Hippocampal formation (tissue), 2 donors: ENCODE measurements at places on chromosomes 2 and 18.

DNA sequence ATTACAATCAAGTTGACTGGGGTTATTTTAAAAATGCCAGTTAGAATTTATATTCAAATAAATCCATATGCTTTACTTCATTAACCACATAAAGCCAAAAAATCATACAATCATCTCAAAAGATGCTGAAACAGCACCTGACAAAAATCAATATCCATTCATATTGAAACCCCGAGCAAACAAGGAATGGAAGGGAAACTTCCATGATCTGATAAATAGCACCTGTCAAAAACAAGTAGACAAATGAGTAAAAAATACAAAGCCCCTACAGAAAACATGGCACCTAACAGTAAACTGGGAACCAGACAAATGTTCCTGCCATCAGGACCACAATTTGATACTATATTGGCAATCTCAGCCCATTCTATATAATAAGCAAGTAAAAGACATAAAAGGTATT lies 227.5 kb downstream of the HDAC4 start:
- DNase-seq, result no peak

DNA sequence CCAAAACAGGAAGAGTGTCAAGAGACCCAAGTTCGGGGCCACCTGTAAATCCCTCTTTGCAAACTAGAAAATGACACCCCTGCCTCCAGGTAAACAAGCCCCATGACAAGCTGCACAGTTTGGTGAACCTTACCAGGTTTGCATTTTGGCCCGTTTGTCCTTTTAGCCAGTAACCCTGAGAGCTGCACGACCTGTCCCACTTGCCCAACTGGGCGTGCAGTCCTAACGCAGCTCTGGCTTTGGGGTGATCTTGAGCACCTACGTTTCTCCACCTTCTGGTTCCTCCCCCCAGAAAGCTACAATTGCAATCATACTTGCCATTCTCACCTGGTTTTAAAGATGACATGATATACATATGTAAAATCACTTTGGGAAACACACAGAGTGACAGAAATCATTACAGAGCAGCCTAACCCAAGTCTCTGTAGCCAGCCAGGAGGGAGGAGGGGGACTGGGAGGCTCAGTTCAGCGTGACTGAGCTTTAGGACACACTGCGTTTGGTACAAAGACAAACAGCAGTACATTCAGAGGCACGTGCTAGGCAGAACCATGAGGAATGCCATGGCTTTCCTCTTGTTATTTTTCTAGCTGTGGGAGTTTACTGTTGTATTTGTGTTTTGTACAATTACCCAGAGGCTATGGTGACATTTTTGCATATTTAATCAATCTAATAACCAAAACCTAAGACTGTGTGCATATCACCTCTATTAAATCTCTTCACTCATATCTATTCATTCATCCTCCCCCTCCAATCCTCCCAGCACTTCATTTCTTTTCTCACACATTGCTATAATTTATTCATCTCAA lies 304.0 kb downstream of the IRS1 start:
- no peak for DNase-seq

- DNase-seq, result no peak
Measured at GRCh38 chr2:167764772-167765341, 482.5 kb downstream of the STK39 start.

DNA sequence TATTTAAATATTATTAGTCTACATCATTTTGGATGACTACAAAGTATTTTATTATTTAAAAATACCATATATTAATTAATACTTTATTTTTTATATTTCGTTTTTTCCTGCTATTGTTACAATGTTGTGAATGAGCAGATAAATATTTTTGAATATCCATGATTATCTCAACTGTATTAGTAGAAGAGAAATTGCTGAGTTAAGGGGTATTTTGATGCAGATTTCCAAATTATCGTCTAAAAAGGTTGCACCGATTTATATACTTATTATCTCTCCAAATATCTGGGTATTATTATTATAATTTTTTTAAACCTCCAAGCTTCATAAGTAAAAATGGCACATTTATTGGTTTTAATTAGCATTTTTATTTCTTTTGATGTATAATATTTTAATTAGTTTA lies 8.9 kb upstream of the IL1RL1 start:
- no peak for DNase-seq

DNA sequence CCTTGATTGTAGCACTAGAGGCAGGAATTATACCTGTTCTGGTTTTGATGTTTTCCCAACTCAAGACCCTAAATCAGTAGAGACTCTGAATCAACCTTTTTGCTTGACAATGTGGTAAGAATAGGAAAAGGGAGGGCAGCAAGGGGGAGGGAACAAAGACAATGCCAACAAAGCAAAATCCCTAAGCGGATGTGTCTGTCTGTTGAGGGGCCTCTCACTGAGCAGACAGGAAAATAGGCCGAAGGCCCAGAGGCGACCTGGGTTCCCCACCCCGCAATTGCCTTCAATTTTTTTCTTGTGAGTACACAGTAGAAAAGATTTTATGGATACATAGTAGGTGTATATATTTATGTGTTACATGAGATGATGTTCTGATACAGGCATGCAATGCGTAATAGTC lies 75.6 kb downstream of the MAP4K4 start:
- no peak for DNase-seq

- DNase-seq, result no peak
Measured at GRCh38 chr2:47401789-47402554, 984 bp upstream of the MSH2 start.

GRCh38 chr2:237278568-237278967 lies 135.4 kb downstream of the COL6A3 start:
- DNase-seq, result no peak

GRCh38 chr2:121234791-121235190 lies 50.2 kb downstream of the TFCP2L1 start:
- no peak for DNase-seq

DNA sequence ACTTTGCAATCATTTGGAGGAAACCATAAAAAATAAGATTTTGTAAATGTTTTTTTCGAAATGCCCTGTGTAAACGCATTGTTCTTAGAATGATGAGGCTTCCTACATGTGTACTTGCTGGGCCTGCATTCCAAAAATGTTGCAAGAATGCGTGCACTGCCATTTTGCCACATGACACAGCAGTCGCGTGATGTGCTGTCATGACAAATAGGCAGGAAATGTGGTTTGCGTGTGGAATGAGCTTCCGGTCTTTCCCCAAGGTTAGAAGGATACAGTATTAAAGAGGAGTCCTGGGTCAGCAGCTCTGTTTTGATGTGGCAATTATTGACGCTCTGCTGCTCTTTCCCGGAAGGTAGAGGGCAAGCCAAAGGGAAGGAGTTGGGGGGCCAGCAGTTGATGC lies 18.1 kb upstream of the SERPINB2 start:
- no peak for DNase-seq

- DNase-seq, result no peak
Measured at GRCh38 chr18:5286525-5286924, 9.0 kb downstream of the ZBTB14 start.

DNA sequence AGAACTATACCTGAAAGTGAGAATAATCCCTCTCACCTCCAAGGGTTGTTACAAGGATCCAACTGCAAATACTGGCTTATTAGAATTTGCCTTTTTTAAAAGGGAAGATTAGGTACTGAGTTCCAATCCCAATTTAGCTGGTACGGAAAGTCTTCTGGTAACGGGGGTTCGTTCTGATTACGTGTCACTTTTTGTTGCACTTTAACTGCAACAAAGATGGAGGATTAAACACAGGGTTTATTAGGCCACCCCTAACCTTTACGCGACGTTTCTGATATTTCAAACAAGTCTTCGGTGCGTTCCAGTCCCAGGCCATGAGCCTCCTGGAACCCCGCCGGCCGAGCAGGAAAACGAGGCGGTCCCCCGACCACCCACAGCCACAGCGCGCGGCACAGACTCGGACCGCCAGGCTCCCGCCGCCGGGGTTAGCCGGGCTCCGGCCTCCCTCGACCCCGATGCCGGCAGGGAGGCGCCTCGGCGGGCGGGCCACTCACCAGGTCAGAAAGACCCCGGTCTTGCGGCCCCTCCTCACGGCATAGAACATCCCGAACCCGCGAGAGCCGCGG lies 411 bp downstream of the RNASEH1 start:
- DNase-seq, result no peak

GRCh38 chr2:177326005-177326404 lies 61.5 kb upstream of the NFE2L2 start:
- DNase-seq, result no peak

DNA sequence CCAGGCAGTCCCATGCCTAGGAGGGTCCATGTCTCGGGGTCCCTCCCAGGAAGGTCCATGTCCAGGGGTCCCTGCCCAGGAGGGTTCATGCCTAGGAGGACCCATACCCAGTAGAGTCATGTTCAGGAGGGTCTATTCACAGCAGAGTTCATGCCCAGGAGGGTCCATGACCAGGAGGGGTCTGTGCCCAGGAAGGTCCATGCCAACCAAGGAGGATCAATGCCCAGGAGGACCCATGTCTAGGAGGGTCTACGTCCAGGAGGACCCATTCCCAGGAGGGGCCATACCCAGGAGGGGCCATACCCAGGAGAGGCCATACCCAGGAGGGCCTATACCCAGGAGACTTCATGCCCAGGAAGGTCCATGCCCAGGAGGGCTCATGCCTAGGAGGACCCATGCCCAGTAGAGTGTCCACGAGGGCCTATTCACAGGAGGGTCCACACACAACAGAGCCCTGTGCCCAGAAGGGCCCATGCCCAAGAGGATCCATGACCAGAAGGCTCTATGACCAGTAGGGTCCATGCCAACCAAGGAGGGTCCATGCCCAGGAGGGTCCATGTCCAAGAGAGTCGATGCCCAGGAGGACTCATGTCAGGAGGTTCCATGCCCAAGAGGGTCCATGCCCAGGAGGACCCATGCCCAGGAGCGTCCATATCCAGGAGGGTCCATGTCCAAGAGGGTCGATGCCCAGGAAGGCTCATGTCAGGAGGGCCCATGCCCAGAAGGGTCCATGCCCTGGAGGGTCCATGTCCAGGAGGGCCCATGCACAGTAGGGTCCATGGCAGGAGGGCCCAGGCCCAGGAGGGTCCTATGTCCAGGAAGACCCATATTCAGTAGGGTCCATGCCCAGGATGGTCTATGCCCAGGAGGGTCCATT lies 10.1 kb downstream of the GPR35 start:
- no peak for DNase-seq

- DNase-seq, result no peak
Measured at GRCh38 chr2:55430211-55430975, 10.7 kb upstream of the CCDC88A start.

DNA sequence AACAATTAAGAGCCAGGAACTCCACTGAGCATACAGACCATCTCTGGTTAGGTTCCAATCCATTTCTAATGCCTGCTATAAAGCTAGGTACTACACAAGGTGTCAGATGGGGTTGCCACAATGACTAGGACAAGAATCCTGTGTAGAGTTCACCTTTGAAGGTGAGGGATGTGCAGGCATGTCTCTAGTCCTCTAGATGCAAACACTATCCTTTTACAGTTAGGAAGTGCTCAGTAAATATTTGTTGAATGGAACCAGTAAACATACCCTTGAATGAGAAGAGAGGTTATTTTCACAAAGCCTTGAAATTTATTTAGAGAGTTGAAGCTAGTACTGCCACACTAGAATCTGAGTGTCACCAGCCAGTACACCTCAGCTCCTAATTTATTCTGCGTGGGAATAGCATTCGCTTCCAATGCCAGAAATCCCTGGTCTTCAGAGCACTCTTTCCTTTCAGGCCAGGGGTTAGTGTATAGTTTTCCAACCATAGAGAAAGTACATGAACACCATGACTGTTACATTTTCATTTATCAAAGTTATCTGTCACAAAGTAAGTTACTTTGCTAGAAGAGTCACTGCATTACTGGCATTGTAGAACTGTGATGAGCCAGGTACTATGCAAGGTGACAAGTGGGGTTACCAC lies 48.3 kb downstream of the STAT1 start:
- no peak for DNase-seq

GRCh38 chr18:47594621-47595086 lies 335.8 kb downstream of the SMAD2 start:
- DNase-seq, result no peak

GRCh38 chr18:74413836-74414235 lies 43.3 kb downstream of the DIPK1C start:
- no peak for DNase-seq

DNA sequence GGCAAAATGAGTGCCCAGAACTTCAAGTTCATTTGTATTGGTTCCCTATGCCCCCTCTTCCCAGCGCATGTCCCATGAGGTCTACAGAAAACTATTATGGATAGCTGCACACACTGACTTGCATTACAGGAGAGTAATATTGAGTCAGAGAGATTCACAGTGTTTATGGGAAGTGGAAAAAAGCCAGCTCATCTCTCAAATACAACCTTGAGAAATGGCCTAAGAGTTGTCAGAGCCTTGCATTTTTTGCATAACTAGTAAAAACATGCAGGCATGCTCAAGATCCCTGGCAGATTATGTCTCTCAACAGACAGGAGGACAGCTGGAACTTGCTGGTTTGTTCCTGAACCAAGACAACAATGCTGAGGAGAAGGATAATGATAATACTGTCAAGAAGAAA lies 1292.8 kb downstream of the DSC3 start:
- no peak for DNase-seq

DNA sequence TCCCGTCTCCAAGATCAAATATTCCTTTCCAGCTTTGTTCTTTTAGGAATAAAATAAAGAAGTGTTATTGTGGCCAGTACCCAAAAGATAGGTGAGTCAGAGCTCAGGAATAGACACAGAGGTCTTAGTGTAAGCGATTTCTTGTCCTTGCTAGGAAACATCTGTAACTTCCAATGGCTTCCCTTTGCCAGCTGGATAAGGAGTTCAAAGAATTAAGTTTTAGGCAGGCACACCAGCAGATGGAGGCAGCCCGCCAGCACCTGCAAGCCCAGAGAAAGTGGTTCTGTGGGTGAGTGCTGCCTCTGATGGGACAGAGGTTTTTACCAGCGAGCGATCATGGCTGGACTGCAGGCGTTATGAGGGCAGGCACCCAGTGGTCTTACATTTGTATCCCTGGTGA lies 125.4 kb downstream of the MGAT5 start:
- no peak for DNase-seq

DNA sequence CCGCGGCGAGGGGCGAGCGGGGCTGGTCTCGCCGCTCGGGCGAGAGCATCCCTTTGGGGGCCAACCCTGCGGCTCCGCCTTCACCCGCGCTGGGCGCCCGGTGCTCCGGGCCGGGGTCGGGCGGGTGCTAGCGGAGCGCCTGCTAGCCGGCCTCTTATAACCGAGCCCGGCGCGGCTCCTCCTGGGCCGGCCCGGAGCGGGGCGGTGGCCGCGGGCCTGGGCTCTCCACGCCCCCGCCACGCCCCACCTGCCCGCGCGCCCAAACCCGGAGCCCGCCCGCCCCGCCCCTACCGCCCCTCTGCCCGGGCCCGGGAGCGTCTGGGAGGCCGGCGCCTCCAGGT lies at the start of gene FOXI3:
Gene FOXI3 (minus strand): TSS at position 129 of the 341 bp plus-strand sequence. CDS start 158 bp downstream, outside the sequence.
- no peak for DNase-seq

- no peak for DNase-seq
Measured at GRCh38 chr2:37665604-37666362, 5.7 kb downstream of the CDC42EP3 start.

DNA sequence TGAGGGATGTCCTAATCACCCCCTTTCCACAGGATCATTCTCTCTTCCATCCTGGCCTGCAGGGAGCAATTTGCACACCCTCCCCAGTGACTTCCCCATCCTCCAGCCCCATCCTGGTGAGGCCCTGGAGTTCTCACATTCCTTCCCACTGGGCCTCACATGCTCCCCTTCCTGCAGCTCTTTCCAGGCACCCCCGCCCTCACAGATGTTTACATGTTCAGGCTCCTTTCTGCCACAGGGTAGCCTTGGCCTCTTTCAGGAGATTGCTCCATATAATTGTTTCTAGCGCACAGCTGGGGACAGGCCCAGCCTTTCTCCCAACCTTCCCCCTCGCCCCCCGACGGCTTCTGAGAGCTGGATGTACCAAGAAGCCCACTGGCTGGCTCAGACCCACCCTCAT lies 288.4 kb upstream of the TRIB2 start:
- DNase-seq, result no peak
